ENCODE measurements at places on chromosomes 11 and 22.

- DNase-seq, result no peak
These were observed 41.8 kb downstream of the OSBPL5 start for GRCh38 chr11:3123305-3123704.

DNA sequence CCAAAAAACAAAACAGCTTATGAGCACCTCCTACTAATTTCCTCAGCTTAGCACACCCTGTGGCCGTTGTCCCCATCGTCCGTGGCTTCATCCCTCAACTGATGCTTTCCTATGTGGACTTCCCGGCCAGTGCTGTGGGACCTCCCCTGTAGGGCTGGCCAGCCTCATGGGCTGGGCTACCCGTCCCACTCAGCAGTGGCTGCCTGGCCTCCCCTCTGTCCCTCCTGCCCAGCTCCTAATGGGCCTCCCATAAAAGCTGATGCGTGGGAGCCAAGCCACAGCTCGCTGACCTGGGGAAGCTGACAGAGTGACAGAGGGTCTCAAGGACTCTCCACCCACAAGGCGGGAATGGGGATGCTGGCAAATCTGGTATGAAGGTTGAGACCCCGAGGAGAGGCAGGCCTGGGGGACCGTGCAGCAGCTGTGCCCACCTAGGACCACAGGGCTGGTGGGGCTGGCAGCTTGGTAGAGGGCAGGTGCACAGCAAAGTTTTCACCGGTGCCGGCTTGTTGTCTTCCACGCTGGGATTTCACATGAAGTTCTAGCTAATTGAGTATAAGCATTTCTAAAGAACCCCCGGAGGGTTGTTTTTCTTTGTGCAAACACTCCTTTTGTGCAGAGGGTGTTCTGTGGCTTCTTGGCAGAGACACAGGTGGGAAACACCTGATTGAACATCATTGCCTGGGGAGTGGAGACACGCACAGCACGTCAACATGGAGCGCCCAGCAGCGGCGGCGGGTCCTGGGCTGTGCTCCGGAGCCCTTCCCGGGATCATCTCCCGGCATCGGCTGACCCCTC, 23.2 kb downstream of the TBX1 start:
- DNase-seq, result no peak

- no peak for DNase-seq
These were observed 436.4 kb downstream of the TBC1D22A start for GRCh38 chr22:47198801-47199251.

DNA sequence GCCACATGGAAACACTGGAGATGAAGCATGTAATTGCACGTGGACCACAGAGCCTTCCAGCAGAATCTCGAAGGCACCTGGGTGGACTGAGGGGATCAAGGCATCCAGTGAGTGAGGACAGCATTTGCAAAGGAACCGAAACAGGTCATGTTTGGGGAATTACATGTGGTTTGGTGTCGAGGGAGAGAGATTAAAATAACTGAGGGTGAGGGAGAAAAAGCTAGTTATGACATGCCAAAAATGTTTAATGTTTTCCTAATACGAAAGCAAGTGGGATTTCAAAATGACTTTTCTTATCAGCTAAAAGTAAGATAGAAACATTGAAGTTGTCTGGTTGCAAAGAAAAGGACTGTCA, 157.1 kb downstream of the BLID start:
- no peak for DNase-seq

- no peak for DNase-seq
These were observed 414.5 kb upstream of the SYN3 start for GRCh38 chr22:33472462-33473344.

DNA sequence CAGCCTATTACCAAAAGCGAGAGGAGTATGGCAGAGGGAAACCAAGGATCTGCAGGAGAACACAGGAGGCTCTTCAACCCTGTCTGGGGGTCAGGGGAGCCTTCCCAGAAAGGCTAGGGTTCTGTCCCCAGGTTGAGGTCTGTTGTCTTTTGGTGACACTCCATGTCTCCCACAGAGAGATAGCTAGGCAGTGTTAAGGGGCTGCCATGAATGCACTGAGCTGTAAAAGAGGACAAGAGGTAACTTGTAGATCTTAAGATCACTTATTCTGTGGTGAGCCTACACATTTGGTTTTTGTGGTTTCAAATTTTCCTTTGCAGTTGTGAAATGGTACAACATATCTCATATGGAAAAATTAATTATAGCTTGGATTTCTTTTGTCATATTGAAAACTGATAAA, 6.0 kb upstream of the ACER3 start:
- no peak for DNase-seq

- DNase-seq, result no peak
These were observed 38.4 kb downstream of the KCNQ1OT1 start for GRCh38 chr11:2661173-2662023.

DNA sequence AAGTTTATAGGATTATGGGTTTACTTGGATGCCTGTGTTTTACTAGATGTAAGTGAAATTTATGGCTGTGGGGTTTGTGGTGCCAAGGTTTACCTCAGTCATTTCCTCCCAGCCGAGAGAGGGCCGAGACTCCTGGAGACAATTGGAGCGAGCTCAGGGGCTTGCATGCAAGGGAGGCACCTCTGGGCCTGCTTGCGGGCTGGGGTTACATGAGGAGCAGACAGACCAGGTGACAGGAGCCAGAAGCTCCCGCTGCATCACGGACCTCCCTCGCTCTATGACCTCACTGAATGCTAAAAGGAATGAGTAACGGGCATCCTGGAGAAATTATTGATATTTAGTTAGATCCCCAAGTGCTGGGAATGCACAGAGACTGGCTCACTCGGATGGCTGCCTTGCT, 275.2 kb upstream of the KIRREL3 start:
- DNase-seq, result no peak

DNA sequence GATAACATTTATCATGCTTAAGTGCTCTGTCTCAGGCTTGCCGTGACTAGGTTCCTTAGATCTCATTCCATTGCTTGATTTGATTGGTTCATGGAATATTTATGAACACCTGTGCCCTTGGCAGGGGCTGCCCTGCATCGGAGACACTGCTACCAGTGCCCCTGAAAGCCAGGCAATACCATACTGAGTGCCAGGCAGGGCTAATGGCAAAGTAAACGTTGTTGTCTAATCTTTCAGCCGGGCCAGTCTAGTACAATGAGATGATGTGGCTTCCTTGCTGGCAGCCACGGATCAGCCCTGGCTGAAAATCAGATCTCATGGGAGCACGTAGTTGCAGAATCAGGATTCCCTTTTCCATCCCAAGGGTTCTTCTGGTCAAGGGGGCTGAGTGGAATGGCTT, 5.0 kb upstream of the PGA3 start:
- no peak for DNase-seq

GRCh38 chr11:6357222-6357621, 33.1 kb upstream of the SMPD1 start:
- no peak for DNase-seq

DNA sequence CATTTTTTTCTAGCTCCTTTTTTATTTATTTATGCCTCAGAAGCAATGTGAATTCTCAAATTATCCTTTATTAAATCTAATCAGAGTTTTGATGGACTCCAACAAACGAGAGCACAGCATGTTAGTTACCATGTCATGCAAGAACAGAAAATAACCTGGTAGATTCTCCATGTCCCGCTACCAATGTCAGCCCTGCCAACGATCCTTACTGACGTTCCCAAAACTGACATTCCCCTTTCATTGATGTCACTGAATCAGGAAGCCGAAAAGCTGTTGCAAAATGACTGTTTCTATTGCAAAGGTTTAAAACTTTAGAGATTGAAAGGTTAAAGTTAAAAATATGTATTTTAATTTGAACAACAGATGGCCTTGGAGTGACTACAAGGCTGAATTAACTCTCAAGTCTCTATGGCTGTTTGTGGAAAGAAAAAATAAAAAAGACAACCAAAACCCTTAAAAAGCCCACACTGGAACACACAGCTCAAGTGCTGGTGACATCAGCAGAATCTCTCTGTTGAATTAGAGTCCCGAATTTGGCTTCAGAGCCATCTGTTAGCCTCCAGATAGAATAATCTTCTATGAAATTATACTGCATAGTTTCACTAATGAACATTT, 96.8 kb downstream of the BDNF start:
- no peak for DNase-seq

DNA sequence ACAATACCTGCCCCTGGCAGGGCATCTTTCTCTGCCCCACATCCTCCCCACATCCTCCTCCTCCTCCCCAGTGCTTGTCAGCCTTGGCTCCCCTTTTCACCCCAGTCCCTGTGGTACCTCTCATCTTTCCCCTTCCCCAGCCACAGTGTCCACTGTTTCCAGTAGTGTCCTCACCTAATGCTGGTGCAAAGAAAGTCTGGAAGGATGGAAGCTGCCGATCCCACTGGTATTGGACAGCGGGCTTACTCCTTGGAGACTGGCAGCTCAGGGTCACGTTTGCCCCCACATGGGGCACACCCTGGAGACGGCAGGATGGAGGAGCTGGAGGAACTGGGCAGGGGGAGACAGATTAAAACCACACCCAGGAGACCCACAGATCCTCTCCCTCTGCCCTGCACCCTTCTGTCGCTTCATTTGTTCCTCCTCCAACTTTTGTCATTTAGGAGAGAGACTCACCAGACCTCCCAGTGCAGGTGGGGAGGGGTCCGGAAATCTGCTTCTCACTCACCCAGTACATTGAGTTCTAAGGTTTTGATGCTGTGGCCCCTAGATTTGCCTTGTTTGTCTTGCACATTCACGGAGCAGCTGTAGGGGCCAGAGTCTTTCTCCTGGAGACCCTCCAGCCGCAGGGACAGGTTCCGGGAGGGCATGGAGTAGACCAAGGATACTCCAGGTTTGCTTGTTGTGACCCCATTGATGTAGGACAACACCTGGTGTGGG, 4.1 kb upstream of the VSIG2 start:
- DNase-seq, result no peak

DNA sequence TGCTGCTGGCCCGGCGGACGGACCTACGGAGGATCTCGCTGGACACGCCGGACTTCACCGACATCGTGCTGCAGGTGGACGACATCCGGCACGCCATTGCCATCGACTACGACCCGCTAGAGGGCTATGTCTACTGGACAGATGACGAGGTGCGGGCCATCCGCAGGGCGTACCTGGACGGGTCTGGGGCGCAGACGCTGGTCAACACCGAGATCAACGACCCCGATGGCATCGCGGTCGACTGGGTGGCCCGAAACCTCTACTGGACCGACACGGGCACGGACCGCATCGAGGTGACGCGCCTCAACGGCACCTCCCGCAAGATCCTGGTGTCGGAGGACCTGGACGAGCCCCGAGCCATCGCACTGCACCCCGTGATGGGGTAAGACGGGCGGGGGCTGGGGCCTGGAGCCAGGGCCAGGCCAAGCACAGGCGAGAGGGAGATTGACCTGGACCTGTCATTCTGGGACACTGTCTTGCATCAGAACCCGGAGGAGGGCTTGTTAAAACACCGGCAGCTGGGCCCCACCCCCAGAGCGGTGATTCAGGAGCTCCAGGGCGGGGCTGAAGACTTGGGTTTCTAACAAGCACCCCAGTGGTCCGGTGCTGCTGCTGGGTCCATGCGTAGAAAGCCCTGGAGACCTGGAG, 74.1 kb downstream of the LRP5 start:
- no peak for DNase-seq

GRCh38 chr11:46382646-46383403, 1.4 kb downstream of the MDK start:
- no peak for DNase-seq

DNA sequence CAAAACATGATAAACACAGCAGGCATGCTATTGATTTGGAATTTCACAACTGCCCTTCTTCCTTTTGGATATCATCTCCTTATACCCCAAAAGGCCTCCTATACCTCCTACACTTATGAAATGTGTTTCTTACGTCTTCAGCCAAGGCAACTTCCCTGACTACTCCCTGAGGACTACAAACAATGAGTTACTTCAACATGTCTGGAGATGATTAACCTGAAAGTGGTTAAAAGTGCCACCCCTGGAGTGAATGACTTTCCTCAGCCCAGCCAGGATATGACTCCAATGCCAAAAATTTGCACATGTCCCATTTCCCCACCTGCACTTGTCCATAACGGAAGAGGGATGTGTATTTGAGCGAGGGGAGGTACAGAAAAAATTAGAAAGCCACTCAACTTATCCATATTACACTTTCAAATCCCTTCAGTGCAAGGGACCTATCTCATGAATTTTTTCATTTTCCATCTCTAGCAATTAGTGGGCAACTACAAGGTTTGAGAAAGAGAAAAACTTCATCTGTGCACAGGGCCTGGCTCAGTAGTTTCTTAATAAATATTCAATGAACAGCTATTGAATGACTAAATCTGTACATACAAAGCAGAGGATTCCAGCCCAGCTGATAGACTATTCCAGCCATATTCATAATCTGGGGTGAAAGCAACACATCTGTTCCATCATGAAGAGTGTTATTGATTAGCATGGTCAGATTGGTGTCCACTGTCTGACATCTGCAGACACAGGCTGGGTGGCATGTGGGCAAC, 36.8 kb downstream of the KIRREL3 start:
- no peak for DNase-seq

- no peak for DNase-seq
These were observed 345.8 kb downstream of the CNTN5 start for GRCh38 chr11:99366546-99366945.

DNA sequence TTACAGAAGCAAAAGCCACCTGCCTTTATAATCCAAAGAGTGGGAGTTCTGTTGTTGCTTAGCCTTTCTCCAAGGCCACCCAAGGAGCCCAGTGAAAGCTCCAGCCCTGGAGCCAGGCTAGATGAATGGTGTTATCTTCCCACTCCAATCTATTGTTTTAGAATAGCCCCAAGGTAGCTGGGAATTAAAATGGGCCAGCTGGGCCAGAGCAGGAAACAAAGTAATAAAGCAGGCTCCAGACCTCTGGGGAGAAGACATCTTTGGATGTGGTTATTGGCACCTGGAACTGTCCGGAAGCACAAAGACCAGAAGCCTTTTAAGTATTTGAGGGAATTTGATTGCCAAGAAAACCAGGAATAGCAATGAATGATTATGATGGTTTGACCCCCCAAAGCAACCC, 8.8 kb downstream of the C11orf96 start:
- DNase-seq, result no peak

- DNase-seq, result no peak
These were observed 42.1 kb downstream of the PPARA start for GRCh38 chr22:46192210-46192993.

DNA sequence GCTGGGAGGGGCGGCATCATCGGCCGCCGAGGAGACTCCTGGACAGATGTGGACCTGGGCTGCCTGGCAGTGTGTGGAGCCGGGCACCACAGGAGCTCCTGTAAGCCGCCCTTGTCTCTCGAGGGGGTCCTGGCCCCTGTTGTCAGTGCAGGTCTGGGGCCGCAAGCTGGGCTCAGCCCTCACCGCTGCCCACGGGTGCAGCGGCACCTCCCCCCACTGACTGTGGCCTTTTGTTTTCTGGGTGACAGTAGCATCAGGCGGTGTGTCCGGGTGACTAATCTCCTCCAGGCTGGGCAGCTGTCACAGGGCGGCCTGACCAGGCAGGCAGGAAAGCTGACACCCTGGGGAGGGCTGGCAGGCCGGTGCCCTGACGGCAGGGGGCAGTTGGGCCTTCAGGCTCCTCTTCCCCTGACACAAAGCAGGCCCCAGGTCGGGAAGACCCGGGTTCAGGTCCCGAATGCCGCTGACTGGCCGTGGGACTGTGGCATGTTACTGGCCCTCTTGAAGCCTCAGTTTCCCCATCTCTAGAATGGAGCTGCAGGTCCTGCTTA, 16.3 kb downstream of the DGKZ start:
- no peak for DNase-seq

- DNase-seq, result no peak
These were observed 563.0 kb downstream of the BRD1 start for GRCh38 chr22:49264696-49265095.

Measured in activated CD4-positive, alpha-beta T cell treated with anti-CD3 and anti-CD28 coated beads, Interleukin-2, amount 50 U/mL, for 1 hour (primary cell).